Fibroblast of skin of scalp (primary cell): ENCODE measurements at places on chromosomes 4 and X.

DNA sequence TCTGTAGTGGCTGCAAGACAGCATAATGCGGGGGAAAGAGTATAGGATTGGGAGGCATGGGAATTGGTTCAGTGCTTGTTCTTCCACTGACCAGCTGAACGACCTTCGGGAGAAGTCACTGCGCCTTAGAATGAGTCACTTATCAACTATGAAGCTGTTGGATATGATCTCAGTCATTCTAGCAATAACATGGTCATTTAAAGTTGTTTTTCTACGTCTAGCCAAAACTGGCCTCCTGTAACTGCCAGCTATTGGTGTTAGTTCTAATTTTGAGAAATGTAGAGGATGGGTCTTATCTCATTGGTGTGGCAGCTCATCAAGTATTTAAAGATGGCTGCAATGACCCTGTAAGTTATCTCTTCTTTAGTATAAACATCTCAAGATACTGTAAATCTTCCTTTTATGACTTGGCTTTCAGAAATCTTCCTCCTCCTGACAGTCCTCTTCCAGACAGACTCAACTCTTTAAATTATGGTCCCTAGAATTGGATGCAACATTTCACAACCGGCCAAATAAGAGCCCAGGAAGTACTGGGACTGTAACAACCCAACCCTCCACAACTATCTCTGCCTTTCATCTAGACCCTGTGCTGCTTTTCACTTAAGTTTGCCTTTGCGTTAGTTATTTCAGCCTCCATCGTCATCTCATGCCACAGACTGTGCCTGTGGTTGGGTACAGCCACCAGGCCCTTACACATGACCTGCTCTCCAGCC, 243.3 kb downstream of the CBR4 start:
- peak; percentile 67 for DNase-seq

DNA sequence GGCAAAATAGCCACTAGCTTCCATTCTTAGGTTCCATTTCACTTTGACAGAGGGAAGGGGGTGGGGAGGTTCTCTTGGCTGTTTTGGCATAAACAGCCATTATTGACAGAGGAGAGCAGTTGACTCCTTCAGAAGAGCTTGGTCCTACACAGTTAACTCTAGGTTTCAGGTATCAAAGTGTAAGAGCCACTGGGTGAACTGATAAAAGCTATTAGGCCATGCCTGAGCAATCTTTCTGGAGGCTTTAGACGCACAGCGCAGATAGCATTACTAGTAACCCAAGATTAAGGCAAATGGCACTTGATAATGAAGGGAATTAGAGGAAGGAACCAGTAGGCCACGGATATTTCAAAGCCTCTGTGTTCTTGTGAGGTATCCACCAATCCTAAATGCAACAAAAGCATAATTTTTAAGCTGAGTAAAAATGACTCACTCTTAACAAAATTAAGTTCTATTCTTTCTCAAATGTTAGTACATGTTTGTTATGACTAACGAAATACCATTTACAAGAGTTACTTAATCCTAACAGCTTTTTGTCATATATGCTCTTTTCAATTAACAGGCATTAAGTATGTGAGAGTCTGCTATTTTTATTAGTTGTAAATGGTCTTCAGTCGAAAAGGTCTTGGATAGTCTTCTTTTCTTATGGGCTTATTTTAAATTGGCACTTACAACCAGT, 53.6 kb downstream of the SLC7A11 start:
- no peak for DNase-seq

- no peak for DNase-seq
Observed at GRCh38 chrX:22347491-22347890, 74.8 kb downstream of the CBLL2 start.

GRCh38 chrX:68842781-68843581, 14.2 kb downstream of the EFNB1 start:
- DNase-seq: peak; percentile 84

GRCh38 chr4:124167602-124168001, 544.9 kb downstream of the ANKRD50 start:
- no peak for DNase-seq

DNA sequence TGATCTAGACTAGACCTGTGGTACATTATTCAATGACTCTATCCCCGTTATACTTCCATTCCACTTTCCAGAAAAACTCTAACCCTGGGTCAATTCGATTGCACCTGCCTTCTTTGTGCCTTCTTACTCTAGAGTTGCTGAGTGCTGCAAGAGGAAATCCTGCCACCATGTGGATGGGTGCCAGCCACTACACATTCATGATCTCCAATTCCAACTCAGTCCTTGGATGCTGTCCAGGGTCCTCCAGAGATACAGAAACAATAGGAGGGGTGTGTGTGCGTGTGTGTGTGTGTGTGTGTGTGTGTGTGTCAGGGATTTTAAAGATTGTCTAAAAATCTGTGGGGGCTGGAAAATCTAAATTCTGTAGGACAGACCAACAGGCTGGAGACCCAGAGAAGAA, 42.9 kb upstream of the INTS6L start:
- peak; percentile 69 for DNase-seq

DNA sequence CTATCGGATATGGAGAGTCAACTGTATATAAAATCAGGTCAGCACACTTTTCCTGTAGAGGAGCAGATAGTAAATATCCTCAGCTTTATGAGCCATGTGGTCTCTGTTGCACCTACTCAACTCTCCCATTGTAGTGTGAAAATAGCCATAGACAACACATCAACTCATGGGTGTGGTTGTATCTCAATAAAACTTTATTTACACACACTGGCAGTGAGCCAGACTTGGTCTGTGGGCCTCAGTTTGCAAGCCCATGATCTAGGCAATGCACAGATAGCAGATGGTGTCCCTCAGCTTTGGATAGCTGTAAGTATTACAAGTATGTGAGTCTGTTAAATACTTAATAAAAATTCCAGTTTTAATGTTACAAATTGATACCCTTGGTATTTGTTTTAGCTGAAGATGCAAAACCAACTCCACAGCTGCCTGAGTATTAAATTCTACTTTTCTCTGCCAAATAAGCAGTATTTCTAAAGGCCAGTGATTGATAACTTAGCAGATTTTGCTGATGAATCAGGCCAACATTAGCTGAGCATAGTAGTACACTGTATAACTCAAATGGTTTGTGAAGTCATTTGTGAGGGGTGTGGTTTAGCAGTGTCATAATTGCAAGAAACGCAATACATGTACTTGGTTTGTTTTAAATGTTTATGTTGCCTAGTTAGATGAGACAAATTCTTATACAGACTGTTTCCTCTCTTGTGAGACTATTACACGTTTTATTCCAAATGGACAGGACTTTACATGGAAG, 87.3 kb downstream of the GPR143 start:
- no peak for DNase-seq

GRCh38 chr4:13329963-13330362, 154.2 kb downstream of the RAB28 start:
- DNase-seq: peak; percentile 22

DNA sequence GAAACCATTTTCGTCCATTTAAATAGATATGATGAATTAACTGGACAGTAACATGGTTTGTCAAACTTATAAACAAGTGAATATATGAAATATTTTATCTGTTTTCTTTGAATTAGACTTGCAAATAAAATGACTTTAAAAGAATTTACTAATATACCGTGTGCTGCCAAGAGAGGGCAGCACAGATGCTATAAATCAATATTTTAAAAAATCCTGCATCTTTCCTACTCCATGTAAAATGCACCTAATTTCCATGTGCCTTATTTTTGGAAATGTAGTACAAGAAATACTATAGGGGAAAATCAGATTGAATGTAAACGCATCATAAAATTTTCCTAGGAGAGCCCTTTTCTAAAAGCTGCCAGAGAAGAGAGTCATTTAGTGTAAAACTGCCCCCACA, 62.2 kb downstream of the PRKX start:
- DNase-seq: peak; percentile 27

- no peak for DNase-seq
Observed at GRCh38 chrX:119942173-119942819, 1.3 kb downstream of the NKAP start.

DNA sequence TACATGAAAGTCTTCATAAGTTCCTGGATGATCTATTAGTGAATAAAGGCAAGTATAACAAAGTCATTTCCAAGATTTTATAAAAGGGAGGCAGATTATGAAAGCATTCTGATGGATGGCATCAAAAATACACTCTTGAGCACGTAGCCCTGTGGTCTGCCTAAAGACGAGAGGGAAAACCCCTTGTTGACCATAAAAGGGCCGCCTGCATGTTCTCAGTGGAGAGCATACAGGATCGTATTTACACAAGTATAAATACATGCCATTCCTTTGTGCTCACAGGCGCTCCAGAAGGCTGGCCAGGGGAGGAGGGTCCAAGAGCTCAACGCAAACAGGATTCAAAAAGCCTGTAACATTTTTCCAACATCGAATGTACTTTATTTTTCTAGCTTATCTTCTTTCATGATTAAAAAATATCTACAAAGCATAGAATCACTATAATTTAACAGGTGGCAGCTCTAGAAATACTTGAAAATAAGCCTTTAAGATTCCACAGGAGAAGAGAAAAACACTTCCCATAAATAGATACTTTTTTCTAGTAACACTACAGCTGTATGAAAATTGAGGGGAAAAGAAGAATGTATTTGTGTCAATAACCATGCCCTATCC, 29.6 kb downstream of the PDGFC start:
- peak; percentile 97 for DNase-seq

- no peak for DNase-seq
Observed at GRCh38 chr4:94889523-94889922, 131.8 kb downstream of the BMPR1B start.

DNA sequence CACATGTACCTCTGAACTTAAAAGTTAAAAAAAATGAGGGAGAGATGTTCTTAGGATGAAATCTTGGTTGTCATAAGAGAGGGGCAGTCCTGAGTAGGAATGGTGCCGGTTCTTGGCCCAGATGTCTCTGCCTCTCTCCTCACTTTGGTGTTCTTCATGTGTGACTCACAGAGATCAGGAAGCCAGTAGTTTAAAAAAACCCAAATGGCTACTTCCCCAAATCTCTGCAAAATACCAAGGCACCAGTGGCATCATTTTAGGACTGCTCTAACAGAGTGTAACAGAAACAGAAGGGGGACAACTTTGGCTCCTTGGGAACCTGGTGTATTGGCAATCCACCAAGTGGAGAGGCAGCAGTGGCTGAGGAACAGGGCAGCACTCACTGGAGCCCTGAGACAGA, 116.8 kb downstream of the SCD5 start:
- no peak for DNase-seq

- DNase-seq: no peak
Observed at GRCh38 chr4:6749340-6750171, 33.0 kb upstream of the KIAA0232 start.

DNA sequence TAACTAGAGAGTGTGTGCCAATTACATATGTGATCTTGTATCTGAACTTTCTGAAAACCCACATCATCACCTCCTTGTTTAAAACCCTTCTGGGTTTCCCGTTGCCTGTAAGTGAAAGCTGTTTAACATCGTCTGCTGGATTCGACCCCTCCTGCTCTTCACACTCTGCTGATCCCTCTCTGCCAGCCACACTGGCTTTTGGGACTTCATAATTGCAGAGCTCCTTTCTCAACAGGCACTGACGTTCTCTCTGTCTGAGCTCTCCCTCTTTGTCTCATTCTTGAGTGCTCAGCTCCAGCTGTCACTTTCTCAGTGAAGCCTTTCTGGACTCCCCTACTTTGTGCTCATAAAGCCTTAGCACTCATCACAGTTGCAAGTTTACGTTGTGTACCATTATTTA, 153.9 kb downstream of the CEP135 start:
- no peak for DNase-seq

GRCh38 chrX:13464599-13465275, 104.7 kb upstream of the EGFL6 start:
- no peak for DNase-seq

- DNase-seq: no peak
Observed at GRCh38 chr4:13093170-13093569, 391.0 kb downstream of the RAB28 start.

GRCh38 chr4:139892973-139893736, 227.5 kb downstream of the MGST2 start:
- DNase-seq: no peak

- DNase-seq: no peak
Observed at GRCh38 chr4:151227172-151227571, 49.8 kb upstream of the PRSS48 start.

DNA sequence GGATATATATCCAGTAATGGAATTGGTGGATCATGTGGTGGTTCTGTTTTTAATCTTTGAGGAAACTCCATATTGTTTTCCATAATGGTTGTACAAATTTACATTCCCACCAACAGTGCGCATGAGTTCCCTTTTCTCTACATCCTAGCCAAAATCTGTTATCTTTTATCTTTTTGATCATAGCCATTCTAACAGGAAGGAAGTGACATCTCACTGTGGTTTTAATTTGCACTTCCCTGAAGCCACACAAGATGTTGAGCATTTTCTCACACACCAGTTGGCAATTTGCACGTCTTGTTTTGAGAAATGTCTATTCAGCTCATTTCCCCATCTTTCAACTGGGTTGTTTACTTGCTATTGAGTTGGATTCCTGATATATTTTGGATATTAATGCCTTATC, 194.9 kb downstream of the CBLL2 start:
- no peak for DNase-seq

DNA sequence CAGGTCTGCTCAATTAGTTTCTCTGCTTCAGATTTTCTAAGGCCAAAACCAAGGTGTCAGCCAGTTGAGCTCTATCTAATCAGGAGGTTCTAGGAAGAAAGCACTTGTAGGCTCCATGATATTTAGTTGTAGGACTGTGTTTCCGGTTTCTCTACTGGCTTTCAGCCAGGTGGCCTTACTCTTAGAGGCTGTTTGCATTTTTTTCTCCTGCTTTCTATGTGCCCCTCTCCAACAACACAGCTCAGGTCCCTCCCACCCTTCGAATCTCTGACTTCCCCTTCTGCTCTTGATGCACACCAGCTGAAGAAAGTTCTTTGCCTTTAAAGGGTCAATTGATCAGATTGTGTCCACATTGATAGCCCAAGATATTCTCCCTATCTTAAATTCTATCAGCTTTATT, 245.2 kb downstream of the RAB28 start:
- DNase-seq: no peak

DNA sequence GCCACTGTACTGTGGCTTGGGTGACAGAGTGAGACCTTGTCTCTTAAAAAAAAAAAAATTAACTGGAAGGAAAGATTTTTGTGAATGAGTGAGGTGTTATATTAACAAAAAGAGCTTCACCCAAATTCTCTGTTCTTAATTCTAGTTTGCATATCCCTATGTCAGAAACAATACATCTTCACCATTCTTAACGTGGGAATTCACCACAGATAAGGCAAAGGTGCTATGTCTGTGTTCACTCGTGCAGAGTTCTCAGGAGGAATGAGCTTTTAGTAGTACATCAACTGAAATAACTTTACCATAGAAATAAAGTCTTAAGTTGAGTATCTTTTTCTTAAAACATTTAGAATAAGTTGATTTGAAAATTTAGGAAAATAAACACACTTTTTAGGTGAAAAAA, 135.1 kb downstream of the RAPGEF2 start:
- DNase-seq: no peak

DNA sequence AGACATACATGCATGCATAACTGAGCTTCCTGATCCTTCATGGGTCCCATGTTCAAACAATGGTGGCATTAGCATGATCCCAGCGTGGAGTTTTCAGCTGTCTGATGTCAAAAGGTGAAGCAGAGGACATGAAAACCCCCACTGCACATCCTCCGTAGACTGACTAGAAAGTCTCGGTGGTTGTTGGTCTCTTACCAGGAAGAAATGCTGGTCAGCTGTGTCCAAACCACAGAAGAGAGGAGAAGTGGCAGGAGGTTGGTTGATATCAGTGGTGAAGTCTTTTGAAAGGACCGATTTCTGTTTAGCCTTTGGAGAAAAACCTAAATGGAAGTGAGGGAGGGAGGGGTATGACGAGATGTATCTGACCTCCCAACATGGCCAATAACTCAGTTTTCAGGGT, 201.9 kb downstream of the SPATA18 start:
- DNase-seq: no peak

- DNase-seq: no peak
Observed at GRCh38 chr4:127149086-127149485, 483.7 kb upstream of the INTU start.
